Suppressor macrophage treated with lipopolysaccharide for 4 hours (primary cell): ENCODE measurements at places on chromosomes 1 and 21.
A peak's percentile ranks its signal among the peaks of the same experiment; 100 is the strongest.

GRCh38 chr1:22888320-22889075 lies 84.2 kb downstream of the LACTBL1 start:
- no peak for DNase-seq

DNA sequence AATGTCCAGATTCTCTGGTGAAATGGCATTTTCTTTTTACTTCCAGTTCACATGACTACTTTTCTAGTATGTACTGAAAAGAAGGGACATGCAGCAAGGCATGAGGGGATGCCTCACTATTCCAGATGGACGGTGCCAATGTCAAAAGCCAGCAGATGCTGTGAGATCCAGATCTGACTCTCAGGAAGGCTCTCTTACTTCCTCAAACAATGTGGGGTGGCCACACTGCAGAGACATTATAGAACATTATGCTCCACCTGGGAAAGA lies 17.7 kb downstream of the CRYZ start:
- DNase-seq, result no peak

DNA sequence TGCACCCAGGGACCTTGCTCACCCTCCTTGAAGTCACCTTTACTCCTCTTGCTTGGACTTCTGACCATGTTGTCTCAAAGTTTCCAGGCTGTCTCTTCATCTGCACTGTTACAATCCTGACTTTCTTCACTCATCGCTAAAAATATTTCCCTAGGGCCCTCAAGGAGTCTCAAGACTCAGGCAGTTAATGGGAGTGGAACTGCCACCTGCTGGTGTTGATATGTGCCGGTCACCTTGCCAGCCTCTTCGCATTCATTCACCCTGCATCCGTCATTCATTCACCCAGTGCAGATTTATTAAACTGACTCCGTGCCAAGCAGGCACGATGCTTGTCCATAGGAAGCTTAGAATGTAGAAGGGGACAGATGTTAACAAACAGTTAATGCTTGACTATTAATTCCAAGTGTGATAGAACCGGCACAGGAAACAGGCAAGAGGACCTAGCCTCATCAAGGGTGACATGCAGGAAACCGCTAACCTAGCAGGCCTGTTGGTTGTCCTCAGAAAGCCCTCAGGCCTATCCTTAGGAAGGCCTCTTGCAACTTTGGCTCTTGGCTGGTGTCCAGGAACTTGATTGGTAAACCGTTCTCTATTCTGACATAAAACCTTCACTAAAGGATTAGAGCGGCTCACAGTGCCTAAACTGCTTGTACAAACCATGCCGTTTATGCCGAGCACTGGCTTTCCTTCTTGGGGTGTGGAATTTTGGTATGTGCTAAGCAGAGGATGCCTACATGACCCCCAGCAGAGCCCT lies 342.2 kb downstream of the CAMTA1 start:
- no peak for DNase-seq

DNA sequence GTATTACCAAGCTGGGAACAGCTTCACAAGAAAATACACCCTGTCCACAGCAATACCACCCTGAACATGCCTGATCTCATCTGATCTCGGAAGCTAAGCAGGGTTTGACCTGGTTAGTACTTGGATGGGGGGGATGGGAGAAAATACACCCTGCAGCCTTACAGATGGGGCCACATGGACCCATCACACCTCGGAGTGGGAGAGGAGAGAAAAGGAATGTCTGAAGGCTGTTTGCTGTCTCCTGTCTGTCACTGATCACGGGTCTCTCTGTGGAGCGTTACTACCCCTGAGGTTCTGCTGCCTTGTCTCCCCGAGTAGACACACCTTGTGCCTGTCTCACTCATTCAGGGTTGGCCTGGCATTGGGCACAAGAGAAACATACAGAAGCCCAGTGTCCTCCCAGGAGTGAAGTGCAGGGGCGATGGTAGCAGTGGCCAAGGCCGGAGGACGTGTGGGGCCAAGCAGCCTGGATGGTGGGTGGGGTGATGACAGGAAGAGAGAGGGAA lies 48.0 kb downstream of the TEX35 start:
- DNase-seq, result no peak

GRCh38 chr1:175548774-175549173 lies 194.6 kb downstream of the TNR start:
- no peak for DNase-seq

DNA sequence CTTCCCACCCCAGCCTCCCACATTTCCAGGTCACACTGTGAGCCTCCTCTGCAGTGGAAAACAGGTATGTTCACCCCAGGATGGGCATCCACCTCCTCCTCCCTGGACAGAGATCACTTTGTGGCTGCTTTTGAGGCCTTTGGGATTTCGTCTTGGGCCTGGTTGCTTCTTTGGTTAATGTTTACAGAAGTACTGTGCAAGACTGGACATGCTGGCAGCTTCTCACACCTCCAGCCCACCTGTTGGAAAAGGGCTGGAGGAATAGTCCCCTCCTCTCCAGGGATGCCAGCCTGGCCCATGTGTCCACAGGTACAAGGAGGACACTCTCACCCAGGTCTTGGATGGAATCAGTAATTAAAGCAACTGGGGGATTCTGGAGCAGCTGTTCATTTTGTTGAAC lies 56.1 kb downstream of the KAZN start:
- no peak for DNase-seq

GRCh38 chr1:67532452-67533216 lies 102.4 kb upstream of the SERBP1 start:
- DNase-seq, result peak; percentile 59

DNA sequence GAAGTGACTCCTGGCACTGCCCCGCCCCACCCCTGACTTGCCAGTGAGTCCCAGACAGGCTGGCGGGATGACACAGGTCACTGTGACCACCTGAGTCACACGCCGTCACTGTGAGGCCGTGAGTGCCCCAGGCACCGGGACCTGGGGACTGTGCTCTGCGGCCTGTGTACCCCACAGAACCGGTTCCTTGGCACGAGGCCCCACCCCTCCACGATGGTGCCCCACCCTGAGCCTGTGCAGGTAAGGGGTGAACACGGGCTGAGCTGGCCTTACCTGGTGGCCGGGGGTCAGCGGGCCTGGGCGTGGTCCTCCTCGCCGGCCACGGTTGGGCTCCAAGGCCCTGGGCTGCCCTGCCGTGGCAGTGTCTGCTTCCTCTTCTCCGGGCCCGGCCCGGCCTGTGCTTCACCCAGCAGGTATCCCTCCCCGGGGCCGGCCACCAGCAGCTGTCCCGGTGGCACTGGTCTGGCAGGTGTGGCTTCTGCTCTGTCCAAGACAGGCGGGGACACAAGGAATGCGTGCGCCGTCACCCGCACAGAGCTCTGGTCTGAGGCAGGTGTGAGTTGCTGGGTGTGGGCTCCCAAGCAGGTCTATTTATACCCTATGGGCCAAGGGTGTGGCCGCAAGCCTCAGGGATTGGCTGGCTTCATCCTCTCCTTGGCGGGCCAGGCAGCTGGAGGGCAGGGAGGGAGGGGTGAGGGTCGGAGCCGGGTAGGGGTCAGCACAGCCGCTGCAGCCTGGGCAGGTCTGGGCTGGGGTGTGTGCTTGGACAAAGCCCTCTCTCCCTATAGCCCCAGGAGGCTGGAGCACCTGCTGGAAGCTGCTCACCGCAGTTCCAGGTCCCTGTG lies at the start of gene RNF223:
RNF223 (minus strand) TSS at position 564 of the 845 bp plus-strand sequence. CDS start 1,740 bp downstream, outside the sequence.
- DNase-seq, result no peak

DNA sequence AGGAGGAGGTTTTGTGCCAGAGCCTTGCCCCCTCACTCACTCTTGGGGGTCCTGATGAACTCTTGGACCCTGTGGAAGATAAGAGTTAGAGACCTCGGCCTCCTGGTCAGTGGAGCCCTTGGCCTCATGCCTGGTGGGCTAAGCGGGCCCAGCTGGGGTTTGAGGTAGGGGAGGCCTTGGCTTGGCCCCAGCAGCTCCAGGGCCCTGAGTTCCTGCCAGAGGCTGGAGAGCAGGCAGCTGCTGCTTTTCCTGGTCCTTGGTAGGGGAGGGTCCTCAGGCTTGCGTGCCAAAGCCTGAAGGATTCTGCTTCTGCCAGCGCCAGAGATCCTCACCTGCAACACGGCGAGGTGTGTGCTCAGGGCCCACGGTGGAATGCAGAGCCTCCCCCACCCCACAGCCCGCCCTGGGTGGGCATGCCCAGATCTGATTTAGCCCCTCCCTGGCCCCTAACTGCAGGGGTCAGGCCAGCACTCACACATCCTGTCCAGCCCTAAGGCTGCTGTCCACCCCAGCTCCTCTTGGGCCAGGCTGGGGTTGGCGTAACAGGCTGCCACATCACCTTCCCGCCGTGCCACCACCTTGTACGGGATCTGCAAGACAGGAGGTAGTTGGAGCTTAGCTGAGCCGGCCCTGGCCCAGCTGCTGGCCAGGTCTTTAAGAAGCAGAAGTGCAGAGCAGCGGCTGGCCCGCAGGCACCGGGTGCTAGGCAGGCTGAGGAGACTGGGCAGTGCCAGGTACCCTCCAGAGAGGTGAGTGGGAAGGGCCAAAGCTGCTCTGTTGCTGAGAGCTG lies 4.7 kb downstream of the GALE start:
- no peak for DNase-seq

GRCh38 chr1:26387447-26387846 lies 14.9 kb upstream of the ZNF683 start:
- DNase-seq, result no peak

DNA sequence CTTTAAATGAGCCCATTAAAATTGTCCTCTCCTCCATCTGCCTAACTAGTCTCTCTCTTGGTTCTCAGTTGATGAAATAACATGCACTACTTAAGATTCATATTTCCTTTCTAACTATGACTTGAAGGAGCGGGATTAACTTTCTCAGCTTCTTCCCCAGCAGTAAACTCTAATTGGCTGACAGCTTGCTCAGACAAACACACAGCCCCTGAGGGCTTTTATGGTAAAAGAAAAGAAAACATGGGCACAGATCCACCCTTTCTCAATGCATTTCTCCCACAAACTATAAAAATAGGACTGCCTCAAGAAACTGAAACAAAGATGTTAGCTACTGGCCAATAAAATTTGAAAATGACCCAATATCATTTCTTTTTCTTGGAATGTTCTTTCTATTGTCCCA lies 703.1 kb downstream of the ADGRL2 start:
- DNase-seq, result no peak

GRCh38 chr1:159746666-159747065 lies 32.3 kb upstream of the CRP start:
- DNase-seq, result no peak

- no peak for DNase-seq
Measured at GRCh38 chr1:193479187-193479586, 292.8 kb upstream of the B3GALT2 start.

DNA sequence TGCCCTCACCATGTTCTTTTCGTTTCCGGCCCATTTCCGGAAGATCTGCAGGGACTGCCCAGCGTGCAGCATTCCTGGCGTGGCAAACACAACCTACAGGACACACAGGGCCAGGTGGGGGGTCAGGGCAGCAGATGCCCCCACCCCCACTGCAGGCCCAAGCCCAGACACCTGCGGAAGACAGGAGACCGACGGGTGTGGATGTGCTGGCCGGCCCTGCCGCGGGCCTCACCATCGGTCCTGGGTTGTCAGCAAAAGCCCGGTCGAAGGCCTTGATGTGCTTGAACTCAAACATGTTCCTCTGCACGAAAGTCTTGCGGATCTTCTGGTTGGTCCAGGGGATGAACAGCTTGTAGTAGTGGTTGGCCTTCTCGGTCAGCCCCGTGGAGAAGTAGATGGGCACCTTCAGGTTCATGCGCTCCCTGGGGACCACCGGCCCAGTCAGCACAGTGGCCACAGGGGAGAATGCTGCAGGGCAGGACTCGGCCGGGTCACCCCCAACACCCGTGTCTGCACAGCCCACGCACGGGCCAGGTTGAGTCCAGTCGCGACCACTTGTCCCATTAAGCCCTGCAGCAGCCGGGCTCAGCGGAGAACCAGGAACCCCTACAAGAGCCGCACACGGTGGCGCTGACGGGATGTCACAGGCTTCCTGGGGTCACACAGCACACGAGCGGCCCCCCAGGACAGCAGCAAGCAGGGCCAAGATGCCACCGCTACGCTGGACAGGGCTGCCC lies 5.3 kb downstream of the PUSL1 start:
- DNase-seq, result no peak

- no peak for DNase-seq
Measured at GRCh38 chr21:45164124-45164511, 89.7 kb downstream of the ADARB1 start.

DNA sequence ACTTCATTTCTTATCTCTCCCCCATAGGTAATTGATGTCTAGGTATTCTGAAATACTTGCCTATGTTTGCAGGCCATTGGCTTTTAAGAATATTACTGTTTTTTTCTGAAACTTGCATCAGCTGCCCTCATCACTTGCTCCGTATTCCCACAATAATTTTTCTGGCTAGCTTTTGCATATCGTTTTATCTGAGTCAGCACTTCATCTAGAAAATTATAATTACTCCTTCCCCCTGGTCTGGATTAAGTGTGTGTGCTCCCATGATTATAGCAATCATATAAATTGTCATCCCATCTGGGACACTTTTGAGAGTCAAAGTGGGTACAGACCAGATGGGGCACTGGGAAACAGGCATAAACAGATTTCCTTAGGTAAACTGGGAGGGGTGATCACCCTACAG lies 583.2 kb upstream of the B3GALT2 start:
- DNase-seq, result no peak

- no peak for DNase-seq
Measured at GRCh38 chr21:16424331-16424751, 694.6 kb downstream of the USP25 start.

- DNase-seq, result peak; percentile 26
Measured at GRCh38 chr1:226457307-226457712, 49.4 kb upstream of the PARP1 start.

DNA sequence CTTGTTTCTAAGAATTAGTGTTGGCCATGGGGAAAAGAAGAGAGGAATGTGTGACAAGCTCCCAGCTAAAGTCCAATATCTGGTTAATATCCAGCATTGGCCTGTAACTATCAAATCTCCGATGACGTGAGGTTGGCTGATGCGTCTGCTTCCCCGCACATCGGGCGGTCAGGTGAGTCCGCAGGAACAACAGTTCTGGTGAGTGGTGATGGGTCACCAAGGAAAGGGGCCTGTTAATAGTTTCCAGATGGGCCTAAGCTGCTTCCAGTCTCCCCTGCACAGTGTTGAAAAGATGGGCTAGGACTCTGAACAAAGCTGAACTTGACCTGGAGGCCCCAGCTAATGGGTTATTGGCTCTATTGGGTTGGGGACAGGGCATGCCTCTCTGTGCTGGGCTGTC lies 193.1 kb upstream of the EDN2 start:
- no peak for DNase-seq

DNA sequence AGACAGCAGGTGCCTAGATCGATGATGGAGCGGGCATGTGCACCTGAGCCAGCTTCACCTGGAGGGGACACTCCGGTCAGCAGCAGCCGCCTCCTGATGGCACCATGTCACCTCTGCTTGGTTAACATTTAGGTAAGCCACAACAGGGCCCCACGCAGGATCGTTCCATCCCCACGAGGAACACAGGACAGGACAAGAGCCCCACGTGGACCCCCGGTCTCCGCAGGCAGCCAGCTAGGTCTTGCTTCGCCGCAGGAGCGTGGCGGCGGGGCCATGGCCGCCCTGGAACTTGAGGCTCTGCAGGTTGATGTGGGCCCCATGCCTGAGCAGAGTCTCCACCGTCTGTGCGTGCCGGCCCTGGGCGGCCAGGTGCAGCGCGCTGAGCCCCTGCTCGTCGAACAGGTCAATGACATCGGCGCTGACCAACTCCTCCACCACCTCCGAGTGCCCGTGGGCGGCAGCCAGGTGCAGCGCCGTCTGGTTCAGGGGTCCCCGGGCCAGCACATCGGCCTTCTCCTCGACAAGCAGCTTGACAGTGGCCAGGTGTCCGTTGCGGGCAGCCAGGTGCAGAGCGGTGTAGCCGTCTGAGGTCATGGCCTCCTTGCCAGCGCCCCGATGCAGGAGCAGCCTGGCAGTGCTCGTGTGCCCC lies 26.1 kb downstream of the RIPK4 start:
- no peak for DNase-seq

GRCh38 chr1:220250681-220251080 lies 21.6 kb downstream of the RAB3GAP2 start:
- DNase-seq, result no peak
